Activated CD8-positive, alpha-beta T cell treated with anti-CD3 and anti-CD28 coated beads, Interleukin-2, amount 10 ng/mL, durations not matched to agents 7 days and 5 days (primary cell): ENCODE measurements at places on chromosomes 2 and 18.
A peak's percentile ranks its signal among the peaks of the same experiment; 100 is the strongest.

DNA sequence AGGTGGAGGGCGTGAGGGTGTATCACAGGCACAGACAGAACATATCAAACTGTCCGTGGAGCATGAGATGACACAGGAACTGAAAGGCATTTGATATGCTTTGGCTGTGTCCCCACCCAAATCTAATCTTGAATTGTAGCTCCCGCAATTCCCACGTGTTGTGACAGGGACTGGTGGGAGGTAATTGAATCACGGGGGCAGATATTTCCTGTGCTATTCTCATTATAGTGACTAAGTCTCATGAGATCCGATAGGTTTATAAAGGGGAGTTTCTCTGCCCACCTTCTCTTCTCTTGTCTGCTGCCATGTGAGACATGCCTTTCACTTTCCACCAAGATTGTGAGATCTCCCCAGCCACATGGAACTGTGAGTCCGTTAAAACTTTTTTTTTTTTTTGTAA lies 123.1 kb upstream of the PIEZO2 start:
- no peak for DNase-seq

GRCh38 chr2:80068038-80068731 lies 236.4 kb downstream of the LRRTM1 start:
- DNase-seq = no peak

DNA sequence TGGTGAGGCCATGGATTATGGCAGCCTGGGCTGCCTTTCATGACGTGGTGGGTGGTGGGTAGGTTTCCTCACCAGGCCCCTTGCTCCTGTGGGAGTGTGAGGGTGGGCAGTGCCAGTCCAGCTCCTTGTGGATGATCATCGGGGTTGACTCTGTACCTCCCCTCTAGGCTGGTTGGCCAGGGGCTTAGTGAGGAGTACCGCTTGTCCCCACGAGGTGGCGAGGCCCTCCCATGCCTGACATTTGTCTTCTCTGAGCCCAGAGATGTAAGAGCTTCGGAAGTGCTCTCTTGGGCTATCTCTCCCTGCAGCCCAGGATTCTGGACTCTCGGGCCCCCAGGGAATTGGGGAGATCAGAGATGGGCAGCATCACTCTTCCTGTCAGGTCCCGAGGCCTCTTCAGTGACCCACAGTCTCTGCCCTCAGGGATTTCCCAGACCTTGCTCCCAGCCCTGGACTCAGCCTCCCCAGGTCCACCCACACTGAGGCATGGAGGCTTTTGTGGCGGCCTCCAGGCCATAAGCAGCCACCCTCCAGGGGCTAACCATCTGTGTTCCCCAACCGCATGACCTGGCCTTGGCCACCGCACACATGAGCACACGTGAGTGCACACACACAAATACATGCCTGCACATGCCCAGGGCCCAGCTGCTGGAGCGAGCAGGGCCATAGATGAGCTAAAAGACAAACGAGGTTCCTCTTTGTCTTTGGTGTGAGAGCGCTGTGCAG lies 6.5 kb downstream of the SPR start:
- DNase-seq = peak; percentile 74

- no peak for DNase-seq
Measured at GRCh38 chr2:10650761-10651160, 39.0 kb downstream of the NOL10 start.

GRCh38 chr2:96538487-96539214 lies 2.1 kb downstream of the ARID5A start:
- DNase-seq = peak; percentile 93

DNA sequence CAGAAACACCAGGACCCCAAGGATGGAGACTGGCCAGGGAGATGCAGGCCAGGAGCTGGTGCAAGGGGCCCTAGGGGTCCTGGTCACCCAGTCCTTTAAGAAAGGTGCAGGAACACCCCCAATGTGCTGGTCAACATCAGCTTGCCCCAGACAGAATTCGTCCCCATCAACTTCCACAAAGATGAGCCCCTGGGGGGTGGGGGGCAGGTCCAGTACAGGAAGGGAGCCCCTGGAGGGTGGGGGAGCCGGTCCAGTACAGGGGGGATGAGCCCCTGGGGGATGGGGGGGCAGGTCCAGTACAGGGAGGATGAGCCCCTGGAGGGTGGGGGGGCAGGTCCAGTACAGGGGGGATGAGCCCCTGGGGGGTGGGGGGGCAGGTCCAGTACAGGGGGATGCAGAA lies 160.7 kb upstream of the SALL3 start:
- DNase-seq = no peak

GRCh38 chr2:48249631-48250473 lies 280.1 kb upstream of the STON1 start:
- no peak for DNase-seq

DNA sequence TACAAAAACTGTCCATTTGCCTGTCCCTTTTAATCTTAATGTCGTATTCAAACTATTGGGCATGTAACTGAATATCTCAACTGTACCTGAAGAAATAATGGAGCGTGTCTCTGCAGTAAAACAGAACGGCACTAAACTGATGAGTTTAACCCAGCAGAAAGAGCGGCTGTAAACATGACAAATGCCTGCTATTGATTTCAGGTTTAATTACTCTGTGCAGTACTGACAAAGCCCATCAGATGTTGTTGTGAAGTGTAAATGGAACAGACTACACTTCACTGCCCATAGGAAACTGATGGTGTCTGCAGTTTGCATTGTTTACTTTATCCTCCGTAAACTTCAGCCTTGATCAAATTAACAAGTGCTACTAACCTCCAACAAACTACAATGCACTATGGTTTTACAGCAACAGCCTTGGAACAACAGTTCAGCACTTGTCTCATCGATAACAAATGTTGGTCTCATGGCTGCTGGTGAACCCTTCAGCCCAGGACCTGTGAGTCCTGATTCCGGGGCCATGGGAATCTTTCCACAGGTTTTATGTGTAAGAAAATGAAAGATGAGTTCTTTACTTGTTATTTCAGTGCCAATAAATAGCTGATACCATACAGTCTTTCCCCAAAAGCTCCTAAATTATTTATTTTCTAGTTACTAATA lies 316.5 kb downstream of the CCDC178 start:
- DNase-seq = no peak
